Colonic mucosa (tissue), 4 donors: ENCODE measurements at places on chromosomes 3 and 15. TPM values are rescaled to one million over a fixed set of nuclear protein-coding genes. Genes with fewer than 3 reads are reported as not detected.

- H3K27ac ChIP-seq, result peak overlapping the region; percentile 71
- H3K4me1 ChIP-seq, result no peaks in the 10 kb centered on the region
- H3K36me3 ChIP-seq, result no peaks in the 10 kb centered on the region
- H3K27me3 ChIP-seq, result no peaks in the 10 kb centered on the region
Observed at GRCh38 chr15:92616621-92617548, 38.7 kb downstream of the FAM174B start.

DNA sequence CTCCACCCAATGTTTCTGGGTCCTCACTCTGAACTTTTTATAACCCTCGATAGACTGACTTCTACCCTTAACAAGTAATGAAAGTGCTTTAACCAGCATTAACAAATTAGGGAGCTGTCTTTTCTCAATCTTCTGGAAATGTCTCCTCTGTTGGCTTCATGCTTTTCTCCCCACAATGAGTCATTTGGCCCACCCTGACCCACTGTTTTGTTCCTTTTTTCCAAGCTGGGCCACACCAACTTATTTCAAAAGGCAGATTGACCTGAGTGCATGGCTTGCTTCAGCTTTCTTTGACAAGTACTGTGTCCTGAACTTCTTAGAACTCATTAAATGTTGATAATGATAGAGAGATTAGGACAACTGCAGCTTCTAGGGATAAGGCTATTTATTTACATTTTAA lies 199.6 kb upstream of the SEMA6D start:
- no peaks in the 10 kb centered on the region for H3K4me1 ChIP-seq
- H3K36me3 ChIP-seq, result no peaks in the 10 kb centered on the region
- no peak overlapping the region for H3K4me3 ChIP-seq
- no peaks in the 10 kb centered on the region for H3K27me3 ChIP-seq

Gene CKMT1B
- 227 TPM for total RNA-seq

Gene COL8A1
- total RNA-seq, result 0.42 TPM
